ENCODE measurements at places on chromosomes 7 and 10. TPM values are rescaled to one million over a fixed set of nuclear protein-coding genes. Genes with fewer than 3 reads are reported as not detected.

TET1 gene
- total RNA-seq = 2.2 TPM

STEAP2 gene
- 6.1 TPM for total RNA-seq

SLK gene
- total RNA-seq = 36.1 TPM

MRLN gene
- total RNA-seq = not detected

TAS2R3 gene
- total RNA-seq = 0.41 TPM

C10orf143 gene
- total RNA-seq = 1.7 TPM

EN2 gene
- 0.11 TPM for total RNA-seq

DNA sequence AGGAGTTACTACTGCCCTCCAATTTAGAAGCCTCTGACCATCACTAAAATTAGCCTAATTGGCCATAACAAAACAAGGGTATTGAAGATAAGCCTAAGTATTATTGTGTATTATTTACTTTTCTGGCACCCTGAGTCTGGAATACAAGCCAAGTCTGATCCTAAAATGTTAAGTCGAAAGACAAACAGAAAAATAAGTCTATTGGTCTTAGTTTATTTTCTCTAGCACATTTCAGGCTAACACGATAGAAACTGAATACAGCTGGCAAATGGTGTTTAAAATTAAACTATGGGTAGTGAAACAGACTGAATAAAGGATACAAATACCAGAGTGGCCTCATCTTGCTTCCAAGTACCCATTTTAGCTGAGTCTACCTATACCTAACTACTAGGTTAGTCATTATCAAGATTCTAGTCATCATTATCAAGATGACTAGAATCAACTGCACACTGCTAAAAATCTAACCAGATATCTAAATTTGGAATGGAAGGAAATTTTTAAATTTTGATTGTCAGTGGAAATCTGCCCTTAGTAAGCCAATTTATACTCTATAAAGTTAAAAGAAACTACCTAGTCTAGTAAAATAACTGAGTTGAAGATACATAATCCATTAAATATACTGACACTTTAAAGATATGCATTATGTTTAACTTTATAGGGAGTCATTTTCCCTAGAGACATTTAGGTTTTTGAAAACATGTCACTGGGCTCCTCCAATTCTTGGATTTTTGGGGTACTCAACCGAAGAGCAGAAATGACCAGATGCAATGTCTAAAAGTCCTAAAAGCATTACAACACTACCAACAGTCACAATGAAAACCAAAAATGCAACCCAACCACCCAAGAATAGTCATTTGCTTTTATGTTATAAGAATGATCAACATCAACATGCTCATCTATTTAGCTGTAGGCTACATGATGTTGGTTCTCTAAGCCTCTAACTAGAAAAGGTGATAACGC lies 80.9 kb downstream of the NT5C2 start:
- no peak for DNase-seq

GRCh38 chr10:55287346-55287745 lies 486.3 kb upstream of the PCDH15 start:
- no peak for DNase-seq

- no peak for DNase-seq
Observed at GRCh38 chr10:103058034-103058433, 135.0 kb downstream of the NT5C2 start.

- no peak for DNase-seq
Observed at GRCh38 chr10:49225218-49225876, 37.2 kb upstream of the TMEM273 start.

DNA sequence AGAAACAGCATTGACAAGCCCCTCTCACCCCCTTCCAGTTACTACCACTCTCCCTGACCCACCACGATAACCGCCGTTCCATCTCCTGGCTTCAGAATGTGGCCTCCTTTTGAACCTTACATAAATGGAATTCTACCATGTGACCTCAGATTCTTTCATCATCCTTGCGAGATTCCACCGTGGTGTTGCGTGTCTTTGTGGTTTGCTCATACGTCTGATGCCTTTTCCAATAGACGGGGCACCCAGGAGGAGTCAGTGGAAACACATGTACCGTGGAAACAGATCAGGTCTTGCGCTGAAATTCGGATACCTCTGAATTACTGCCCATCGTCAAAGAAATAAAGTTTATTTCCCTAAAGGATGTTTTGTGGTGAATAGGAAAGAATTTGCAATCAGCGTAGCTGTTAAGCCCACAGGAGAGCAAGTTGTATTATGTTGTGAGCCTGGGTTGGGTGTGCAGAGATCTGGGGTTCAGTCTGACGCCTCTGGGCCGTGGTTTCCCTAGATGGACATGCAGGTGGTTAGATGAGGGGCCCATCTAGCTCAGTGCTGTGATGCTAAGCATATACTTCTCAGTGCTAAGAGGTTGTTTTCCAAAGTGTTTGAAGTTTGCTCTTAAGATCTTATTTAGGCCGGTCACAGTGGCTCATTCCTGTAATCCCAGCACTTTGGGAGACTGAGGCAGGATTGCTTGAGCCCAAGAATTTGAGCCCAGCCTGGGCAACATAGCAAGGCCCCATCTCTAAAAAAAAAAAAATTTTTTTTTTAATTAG lies 29.1 kb downstream of the GTF2IRD1 start:
- no peak for DNase-seq

DNA sequence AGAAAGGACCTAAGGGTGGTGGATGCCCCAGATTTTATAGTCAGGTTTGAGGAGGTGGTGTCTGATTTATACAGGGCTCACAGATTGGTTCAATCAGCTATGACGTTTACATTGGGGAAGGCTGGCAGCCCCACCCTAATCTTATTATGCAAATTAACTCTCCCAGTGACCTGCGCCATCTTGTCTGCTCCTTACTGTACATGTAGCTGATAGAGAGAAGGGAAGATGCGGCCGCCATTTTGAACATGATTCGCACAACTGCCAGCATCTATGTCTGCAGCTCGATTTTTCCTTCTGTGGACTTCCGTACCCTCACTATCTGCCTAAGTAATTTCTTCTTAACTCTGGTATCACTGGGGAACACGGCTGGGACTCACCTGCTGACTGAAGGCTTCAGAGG lies 619.0 kb upstream of the DPP6 start:
- no peak for DNase-seq

DNA sequence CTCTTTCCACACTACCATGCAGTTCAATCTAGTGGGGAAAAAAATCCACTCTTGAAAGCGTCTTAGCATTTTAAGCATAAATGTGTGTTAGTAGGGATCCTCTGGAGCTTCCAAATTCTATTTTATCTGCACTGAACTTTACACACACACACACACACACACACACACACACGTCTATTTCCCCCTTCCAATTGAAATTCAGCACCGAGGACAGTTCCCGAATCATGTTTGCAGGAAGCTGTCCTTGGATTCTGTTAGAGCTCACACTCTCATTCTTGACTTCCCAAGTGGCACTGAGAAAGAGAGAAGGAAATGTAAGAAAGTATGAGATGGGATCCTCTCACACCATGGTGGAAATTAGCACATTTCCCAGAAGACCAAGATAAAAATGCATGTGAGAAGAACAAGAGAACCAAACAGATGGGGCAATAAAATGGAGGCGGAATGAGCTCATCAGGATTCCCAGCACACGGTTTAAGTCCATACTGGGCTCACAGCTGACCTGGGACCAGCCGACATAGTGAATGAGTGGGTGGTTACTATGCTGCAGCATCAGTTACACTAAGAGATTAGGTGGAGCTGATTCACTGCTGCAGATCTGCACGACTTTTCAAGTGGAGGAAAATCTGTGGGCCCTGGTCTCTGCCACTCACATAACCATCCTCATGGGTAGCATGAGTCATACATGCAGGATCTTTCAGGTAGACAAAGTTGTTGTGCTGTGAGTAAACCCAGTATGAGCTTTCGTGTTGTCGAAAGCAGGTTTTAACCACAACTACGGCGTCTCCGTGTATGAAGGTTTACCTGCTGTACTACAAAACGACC lies 3.3 kb upstream of the NPTX2 start:
- DNase-seq = no peak

- DNase-seq = no peak
Observed at GRCh38 chr10:24463611-24464426, 254.9 kb downstream of the KIAA1217 start.

DNA sequence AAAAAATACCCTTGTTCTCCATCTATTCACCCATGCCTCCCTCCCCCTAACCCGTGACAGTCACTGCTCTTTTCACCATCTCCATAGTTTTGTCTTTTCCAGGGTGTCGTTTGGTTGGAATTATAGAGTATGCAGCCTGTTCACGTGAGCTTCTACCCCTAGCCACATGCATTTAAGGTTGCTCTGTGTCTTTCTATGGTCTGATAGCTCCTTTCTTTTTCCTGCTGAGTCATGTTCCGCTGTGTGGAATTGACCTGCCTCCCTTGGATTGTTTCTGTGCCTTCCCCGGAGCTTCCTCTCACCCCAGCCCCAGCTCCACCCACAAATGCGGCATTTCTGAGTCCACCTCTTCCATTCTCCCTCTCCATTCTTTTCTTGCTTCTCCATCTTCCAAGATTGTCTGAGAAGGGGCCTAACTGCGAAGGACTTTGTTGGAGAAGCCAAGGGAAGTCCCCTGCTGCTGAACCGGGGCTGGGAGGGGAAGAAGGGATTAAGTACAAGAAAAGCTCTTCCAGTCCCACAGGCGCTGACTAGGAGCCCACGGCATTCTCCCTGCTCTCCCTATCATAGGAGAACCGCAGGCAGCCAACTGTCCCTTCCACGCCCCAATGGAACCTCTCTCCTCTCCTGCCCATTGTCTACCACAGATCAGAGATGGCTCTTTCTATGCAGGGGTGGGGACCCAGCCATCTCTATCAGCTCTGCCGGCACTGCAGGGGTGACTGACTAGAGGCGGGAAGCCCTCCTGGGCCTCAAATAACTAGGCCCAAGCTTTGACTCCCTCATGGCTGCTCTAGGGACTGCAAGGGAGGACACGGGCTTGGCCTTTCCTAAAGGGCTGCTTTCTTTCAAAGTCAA lies 87.5 kb upstream of the ANLN start:
- no peak for DNase-seq

DNA sequence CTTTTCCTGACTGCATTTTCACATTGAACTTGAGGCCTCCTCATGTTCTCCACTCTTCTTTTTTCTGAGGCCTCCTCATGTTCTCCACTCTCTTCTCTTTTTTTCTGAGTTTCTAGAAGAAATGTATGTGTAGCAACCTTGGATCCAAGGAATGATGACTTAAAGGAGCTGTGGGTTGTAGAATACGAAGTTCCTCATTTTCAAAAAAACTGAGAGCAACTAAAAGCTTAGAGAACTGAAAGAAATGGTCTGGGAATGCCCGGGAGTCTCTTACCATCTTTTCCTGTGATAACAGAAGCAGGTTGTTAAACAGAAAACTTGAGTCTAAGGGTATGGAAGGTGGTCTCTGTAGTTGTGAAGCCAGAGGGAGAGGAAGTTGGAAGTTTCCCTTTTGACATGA lies 32.8 kb downstream of the MRPS33 start:
- no peak for DNase-seq

DNA sequence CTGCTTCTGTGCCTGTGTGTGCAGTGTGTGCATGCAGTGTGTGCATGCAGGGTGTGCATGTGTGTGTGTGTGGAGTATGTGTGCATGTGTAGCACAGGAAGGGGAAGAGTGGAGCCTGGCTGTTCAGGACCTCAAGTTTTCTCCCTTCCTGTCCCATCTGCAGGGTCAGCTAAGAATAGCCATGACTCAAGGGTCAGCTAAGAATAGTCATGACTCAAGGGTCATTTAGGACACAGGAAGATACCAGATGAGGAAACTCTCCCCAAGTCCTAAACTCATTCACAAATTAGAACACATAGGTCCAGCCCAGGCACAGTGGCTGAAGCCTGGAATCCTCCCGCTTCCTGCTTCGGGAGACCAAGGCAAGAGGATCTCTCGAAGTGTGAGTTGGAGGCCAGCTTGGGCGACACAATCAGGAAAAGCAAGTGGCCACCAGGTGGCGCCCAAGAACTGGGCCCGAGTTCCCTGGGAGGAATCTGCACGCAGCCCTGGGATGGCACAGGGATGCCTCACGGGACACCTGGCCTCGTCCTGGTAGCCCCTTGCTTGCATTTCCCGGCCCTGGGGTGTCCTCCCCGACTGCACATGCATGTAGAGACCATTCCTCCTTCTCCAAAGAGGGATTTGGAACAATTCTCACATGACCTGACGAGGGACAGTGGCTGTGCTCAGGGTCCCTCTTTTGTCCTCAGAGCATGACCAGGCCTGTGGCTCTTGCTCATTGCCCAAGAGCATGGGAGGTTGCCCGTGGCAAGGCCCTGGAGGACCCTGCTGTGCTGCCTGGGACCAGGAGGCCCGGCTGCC lies 21.4 kb upstream of the VOPP1 start:
- DNase-seq = peak; percentile 57

- DNase-seq = no peak
Observed at GRCh38 chr10:15123749-15124184, 26.6 kb downstream of the RPP38 start.

GRCh38 chr10:47145290-47145934 lies 154.6 kb upstream of the GDF10 start:
- DNase-seq = no peak

DNA sequence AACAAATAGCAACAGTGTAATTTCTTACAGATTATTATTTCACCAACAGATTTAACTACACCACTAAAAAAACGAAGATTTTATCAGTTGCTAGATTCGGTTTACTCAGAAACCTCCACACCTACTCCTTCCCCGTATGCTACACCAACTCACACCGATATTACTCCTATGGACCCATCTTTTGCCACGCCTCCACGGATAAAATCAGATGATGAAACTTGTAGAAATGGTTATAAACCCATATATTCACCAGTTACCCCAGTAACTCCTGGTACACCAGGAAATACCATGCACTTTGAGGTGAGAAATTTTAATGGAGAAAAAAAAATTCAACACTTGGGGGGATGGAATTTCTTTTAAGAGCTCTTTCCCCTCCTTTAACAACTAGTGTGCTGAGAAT lies 92.5 kb downstream of the KMT2E start:
- DNase-seq = no peak

GRCh38 chr10:1240341-1240775 lies 184.2 kb downstream of the WDR37 start:
- no peak for DNase-seq

DNA sequence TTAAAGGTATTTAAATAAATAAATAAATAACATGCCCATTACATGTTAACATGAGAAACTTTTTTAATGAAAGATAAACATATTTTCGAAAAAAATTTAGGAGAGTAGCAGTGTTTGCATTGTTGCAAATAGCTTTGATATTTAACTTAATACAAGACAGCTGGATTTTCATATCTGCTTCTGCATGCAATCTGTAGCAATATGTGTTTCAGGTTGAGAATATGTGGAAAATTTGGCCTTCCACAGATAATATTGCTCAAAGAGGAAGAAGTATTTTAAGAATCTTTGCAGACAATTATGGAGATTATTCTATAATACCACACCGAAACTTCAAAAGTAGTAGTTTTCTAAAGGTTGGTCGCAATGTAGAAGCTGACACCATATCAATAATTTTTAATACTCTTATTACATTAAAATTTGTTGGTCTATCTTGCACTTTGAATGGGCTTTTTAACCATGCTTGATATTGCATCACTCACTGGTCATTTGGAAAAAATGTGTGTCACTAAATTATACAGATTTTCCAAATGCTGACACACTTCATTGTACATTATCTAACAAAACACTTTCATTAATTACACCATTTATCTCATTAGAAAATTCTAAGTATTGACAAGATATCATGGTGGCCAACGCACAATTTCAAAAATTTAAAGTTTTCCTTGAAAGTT lies 229.8 kb upstream of the HDAC9 start:
- no peak for DNase-seq

Data from left ventricle myocardium inferior (tissue), 1 donor.